Stomach (tissue), 19 donors: ENCODE measurements at places on chromosomes 6 and 20.
A peak's percentile ranks its signal among the peaks of the same experiment; 100 is the strongest.

GRCh38 chr20:38143646-38144554 is 21.2 kb downstream of the TGM2 start:
- DNase-seq = peak; percentile 90

GRCh38 chr20:507006-507758 is 36.4 kb downstream of the CSNK2A1 start:
- DNase-seq = no peak

GRCh38 chr20:42862446-42862845 is 327.3 kb downstream of the PTPRT start:
- DNase-seq = no peak

DNA sequence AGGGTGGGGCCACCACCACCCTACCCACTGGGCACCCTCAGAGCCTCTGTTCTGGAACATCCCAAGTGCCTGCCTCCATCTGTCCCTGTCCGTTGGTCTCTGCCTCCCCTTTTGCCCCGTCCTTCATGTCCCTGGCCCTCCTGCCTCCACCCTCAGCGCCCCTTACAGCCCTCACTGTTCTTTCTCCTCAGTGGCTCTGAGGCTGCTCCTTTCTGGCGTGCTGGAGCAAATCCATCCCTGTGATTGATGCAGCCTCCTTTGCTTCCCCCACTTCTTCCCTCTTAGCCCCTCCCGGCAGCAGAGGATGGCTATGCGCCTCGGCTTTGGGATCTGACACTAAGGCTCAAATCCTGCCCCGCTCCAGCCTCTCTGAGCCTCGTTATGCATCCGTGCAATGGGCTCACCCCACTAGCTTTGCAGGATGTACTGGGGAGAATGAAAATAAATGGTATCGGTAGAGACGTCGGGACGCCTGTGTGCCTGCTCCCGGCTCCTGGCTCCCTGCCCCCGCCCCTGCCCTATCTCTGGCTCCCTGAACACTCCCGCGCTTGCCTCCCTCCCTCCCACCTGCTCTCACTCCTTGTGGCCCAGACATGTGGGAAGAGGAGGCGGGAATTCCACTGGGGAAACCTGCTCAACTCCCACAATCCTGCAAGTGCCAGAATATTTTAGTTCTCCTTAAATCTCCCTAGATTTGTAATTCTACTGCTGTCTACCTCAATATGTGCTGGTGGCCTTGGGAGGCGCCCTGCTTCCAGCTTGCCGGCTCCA is 13.1 kb downstream of the VSTM2L start:
- DNase-seq = peak; percentile 47

- no peak for DNase-seq
Observed at GRCh38 chr20:63495167-63495720, 3.6 kb downstream of the EEF1A2 start.
